Tibial nerve (tissue), 4 donors: ENCODE measurements at places on chromosomes 5 and 9.

GRCh38 chr9:7489036-7489435, 310.5 kb downstream of the DMAC1 start:
- no peak for DNase-seq

DNA sequence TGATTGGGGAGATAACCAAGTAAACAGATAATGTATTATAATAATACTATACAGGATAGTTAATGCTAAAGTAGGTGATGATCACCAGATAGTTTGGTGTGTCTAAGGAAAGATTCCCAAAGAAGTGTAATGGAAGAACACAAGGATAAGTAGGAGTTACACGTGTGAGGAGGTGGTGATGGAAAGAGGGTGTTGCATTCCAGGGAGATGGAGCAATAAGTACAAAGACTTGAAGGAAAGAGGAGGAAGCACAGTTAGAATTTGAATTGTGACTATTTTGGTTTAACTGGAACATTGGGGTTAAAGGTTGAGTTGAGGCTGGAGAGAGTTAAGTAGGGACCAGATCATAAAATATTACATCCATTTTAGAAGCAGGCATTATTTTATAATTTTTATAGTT, 76.9 kb downstream of the IPO11 start:
- no peak for DNase-seq

DNA sequence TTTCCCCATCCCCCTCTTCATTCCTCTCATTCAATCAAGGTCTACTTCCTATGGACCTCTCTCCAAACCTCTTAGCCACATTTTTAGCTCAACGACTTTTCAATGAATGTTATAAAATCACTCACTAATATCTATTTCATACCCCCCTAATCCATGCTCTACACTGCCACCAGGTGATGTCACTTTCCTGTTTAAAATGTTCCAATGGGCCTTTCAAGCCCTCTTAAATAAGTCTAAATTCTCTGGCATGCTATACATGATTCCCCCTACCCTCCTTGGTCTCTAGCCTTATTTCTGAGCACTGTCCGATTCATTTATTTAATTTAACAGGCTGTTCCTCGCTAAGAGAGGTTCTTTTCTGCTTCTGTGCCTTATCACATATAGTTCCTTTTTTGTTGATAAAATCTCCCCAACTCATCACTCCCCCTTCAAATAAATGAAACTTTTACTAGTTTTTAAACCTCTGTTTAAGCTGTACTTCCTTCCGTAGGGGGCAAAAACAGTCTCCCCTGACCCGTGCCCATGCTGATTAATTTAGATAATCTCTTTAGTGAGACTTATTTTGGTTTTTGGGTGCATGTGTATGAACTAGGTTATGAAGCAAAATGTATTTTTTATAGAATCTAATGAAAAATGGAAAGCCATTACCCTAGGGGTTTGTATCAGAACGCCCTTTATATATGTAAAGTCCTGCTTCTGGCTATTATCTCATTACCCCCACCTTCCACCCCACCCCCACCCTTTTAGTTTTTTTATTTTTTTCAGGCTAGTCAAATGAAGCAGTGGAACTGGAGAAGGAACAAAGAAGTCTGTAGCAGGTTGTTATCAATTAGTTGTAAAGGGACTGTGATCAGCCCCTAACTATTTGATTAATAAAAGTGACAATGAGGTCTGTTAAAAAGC, 9.0 kb downstream of the ABHD17B start:
- no peak for DNase-seq

DNA sequence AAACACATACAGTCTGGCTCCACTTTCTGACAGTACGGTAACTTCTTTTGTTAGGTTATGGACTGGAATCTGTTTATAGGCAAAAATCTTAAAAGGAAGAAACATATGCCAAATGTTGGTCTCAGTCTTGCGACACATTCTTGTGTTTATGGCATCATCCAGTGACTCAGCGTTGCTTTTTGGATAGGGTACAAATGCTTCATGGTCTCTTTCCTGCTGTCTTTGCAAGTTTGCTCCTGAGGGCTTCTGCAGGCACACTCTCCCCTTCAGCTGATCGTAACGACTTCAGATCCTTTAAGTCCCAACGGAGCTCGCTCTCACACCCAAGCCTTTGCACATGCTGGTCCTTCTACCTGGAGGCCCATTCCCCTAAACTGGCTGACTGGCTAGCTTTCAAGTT, 23.6 kb upstream of the TNFSF8 start:
- DNase-seq, result peak; percentile 79

GRCh38 chr5:120199559-120199958, 264.5 kb upstream of the PRR16 start:
- DNase-seq, result no peak

- no peak for DNase-seq
Observed at GRCh38 chr9:30103647-30104394, 2280.6 kb upstream of the ACO1 start.

DNA sequence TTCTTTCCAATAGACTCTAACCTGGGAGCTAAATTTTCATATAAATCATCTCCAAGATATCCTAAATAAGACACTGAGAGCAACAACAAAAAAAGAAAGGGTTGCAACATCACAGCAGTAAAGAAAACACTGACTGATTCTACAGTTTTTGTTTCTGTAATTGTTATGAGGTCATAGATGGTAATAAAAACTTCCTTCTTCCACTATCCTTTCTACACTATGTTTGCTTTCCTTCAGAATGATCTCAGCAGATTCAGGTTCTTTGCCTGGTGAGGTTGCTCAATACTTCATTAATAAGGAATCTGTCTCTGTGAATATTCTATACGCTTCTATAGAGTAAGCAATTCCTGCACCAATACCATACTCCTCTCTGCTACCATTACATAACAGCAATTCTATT, 835.6 kb upstream of the GRAMD2B start:
- DNase-seq, result no peak

GRCh38 chr5:39072925-39073766, 1.1 kb downstream of the RICTOR start:
- no peak for DNase-seq

GRCh38 chr5:72355706-72356299, 35.6 kb downstream of the PTCD2 start:
- DNase-seq, result no peak

DNA sequence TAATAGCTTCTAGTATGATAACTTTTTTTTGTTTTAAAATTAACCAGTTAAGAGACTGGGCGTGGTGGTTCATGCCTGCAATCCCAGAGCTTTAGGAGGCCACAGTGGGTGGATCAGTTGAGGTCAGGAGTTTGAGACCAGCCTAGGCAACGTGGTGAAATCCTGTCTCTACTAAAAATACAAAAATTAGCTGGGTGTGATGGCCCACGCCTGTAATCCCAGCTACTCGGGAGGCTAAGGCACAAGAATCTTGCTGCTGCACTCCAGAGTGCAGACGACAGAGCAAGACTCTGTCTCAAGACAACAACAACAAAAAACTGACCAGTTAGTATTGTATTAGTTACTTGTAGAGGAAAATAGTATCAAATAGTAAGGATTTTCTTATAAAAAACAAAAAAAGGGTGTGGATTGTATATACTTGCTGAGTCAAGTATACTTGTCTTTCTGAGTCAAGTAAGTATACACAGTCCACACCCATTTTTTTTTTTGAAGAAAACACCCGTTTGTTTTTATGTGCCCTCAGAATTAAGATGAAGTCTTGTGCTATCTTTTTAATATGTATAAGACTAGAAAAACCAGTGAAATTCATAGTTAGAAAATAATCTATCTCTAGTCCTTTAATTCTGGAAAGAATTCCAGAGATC, 25.3 kb downstream of the UBAP1 start:
- no peak for DNase-seq

DNA sequence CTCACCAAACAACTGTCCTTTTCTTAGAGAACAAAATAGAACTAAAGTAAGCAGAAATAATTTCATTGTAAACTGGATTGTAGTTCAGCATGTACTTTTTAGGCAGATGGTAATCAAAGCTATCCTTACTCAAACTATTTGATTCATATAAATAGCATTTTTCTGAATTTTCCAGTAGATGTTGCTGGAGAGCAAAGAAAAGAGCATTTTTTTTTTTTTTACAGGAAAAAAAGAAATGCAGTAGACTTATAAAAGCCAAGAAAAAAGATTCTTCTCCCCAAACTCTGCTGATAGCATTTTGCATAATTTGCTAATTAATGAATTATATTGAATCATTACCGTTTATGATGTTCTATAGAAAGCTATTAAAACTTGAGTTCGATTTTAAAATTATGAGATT, 715.3 kb upstream of the WWC1 start:
- DNase-seq, result no peak

GRCh38 chr9:94772144-94772543, 45.6 kb downstream of the AOPEP start:
- DNase-seq, result no peak

DNA sequence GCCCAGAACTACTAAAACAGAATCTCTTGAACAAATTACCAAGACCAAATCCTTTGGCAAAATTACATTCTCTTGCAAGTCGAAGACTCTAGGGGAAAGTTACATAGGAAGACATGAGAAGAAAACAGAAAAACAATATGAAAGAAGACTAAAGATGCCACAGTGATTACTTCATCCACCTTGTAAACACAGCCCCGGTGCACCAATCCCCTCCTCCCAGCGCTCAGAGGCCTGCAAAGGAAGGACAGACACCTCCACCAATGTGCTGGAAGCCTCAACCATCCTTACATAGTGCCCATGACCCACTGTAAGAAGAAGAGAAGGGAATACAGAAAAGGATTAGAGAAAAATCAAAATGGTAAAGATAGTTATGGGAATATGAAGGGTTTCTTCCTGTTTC, 218.5 kb downstream of the SPOCK1 start:
- no peak for DNase-seq

GRCh38 chr9:135927195-135928013, 20.1 kb upstream of the CAMSAP1 start:
- DNase-seq, result no peak

DNA sequence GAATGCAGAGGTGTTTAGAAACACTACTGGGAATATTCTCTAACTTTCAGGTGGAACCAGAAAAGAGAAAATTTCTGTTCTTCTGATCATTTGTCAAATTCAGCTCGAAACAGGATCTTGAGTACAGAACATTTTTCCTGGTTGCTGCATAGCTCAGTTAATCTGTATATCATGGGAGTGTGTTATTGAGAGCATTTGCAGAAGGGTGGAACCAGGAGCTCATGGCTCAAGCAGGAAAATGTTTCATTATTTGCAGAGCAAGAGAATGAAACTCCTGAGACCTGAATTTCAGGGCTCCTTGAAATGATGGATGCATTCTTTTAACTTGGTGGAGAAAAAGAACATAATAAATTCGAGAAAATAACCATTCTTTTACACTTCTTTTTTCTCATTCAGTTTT, 97.9 kb downstream of the AOPEP start:
- DNase-seq, result no peak
